ENCODE measurements at places on chromosomes 4 and X.

DNA sequence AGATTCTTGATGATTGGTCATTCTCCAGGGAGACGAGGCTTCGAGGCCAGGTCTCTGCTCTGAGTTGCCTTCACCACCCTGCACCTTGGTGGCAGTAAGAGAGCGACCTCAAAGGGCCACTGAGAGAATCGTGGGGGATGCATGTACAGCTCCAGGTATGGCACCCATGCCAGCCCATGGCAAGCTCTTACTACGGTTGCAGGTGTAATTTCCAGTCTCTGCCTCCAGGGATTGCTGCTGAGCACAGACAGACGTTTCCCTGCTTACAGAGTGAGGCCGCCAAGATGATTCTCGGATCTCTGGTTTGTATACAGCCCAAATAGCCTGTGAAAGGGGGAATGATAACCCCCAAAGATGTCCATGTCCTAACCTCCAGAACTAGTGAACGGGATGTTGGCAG, 16.3 kb upstream of the DRD5 start:
- DNase-seq = no peak

DNA sequence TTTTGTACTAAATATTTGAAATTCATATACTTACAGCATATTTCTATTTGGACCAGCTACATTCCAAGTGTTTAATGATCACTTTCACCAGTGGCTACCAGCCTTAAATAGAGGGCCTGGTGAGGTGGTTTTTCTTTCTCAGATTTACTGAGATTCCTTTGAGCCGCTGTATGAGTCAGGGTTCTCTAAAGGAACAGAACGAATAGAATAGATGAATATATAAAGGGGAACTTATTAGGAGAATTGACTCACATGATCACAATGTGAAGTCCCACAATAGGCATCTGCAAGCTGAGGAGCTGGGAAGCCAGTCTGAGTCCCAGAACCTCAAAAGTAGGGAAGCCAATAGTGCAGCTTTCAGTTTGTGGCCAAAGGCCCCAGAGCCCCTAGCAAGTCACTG, 146.2 kb upstream of the TLL1 start:
- no peak for DNase-seq

DNA sequence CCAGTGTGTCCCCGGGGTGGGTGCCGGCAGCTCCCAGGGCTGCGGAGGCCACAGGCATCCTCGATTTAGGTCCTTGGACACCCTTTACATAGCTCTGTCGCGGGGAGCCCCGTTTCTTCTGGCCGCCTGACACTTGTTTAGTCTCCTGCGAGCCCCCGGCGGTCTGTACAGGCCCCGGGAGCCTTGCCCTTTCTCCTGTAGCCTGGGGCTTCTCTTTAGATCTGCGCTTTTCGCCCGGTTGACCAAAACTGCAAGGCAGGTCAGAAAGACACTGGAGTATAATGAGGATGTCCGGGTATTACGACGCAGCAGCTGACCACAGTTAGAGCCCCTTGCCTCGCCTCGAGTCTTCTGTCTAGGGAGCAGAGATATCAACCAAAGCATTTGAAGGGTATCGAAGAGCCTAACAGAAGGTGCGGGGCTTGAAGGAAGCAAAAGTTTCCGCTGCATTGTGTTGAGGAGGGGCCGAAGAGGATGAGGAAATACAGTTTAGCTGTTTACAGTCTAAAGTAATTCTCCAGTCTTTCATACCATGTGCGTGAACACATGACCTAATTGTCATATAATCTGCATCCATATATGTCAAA, 479 bp downstream of the BRCC3 start:
- DNase-seq = no peak

- peak; percentile 16 for DNase-seq
Observed at GRCh38 chr4:83618431-83618830, 82.5 kb downstream of the GPAT3 start.

GRCh38 chrX:11143931-11144678, 33.0 kb downstream of the HCCS start:
- DNase-seq = peak; percentile 28

Data from HuH-7.5 (cell line).